ENCODE measurements at places on chromosomes 4 and X.

GRCh38 chr4:38298868-38299713 is 338.9 kb downstream of the PTTG2 start:
- DNase-seq = no peak

- peak; percentile 12 for DNase-seq
These were observed 54.3 kb downstream of the DCTD start for GRCh38 chr4:182862921-182863320.

GRCh38 chrX:120207009-120207605 is 43.5 kb upstream of the ZBTB33 start:
- DNase-seq = no peak

DNA sequence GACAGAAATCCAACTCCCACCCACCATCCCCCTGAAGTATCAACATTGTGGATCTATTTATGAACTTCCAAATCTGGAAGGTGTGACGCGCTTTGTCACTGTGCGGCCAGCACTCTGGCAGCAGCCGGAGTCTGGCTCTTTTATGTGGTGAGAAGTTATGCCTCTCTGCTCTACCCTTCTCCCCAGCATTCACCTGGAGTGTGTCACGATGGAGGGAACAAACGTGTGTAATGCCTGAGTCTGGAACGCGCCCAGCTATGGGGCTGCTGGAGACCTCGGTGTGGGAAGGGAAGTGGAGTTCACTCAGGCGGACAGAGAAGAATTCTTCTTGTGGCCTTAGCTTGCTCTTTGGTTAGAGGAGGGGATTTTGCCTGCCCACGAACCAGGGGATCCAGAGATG is 222.1 kb upstream of the RPL34 start:
- no peak for DNase-seq

DNA sequence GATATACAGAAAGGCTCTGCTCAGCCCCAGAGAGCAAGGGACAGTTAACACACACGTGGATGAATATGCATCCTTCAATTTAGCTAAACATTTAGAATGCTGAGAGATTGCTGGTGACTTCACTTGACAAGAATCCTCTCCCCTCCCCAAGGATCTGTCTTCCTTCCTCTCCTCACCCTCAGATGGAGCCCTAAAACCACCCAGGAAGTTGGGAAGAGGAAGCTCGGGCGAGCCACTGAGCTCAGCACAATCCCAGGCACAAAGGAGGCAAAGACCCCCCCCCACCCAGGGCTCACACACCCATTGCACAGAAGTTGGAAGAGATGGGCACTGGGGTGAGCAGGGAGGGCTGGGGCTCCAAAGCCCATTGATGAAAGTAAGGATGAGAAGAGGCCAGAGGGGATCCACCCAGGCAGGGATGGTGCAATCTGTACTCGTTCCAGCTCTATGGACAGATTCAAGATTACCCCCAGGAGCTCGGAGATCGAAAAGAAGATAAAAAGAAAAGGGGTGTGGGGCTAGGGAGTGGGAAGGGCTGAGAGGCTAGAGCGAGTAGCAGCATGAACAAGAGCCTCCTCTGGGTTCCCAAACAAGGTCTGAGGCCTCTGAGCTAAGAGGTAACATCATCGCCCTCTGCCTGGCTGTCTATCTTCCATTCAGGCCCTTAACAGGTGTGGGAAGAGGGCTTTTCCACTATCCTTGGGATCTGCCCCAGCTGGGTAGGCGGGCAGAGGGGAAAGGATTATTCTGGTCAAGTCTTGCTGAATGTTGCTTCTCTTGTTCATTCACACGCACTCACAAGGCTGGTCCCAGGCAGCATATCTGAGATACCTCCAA is 1.2 kb downstream of the TFE3 start:
- peak; percentile 29 for DNase-seq

- peak; percentile 79 for DNase-seq
These were observed 895 bp downstream of the USP51 start for GRCh38 chrX:55488593-55489313.

GRCh38 chr4:174580597-174580996 is 58.3 kb upstream of the HPGD start:
- DNase-seq = no peak

DNA sequence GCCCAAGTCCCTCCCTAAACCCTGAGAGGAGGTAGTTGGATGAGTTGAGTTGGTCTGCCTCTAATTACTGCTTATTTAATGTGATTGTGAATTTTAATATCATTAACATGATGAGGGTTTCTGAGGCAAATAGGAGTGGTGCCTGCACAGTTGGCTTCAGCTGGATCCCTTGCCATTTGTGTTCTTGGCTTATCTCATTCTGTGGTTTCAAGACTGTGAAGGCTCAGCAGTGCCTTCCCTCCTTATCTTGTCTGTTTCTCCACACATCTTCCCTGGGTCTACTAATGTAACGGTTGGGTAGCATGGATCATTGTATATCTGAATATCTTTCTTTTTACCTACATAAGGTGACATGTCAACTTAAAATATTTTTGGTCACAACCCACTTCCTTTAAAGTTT is 1.6 kb upstream of the SLC10A4 start:
- no peak for DNase-seq

DNA sequence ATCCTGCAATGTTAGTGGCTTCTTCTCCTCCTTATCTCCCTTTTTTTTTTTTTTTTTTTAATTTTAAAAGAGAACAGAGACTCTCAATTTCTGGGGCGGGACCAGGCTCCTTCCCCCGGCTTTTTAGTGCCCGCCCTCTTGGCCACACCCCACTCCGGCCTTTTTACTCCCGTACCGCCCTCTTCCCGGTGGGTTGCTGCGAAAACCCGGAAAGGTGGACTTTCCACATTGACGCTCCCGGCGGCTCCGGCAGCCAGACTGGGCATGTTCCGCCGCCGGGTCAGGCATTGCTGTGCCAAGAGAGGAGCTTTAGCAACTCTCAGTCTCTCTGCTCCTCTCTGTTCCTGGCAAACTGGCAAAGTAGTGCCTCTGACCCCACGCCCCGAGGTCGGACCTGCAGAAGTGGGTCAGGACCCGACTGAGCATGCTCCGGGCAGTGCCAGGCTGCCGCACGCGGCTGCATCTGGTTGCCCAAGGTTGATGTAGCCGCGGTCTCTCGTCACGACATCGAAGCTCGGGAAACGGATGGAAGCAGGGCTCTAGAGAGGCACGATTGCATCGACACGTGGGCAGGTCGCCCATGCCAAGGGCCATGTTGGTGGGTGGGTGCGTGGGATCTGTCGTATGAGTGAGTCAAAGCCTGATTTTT is 1.1 kb upstream of the MFAP3L start:
- peak; percentile 96 for DNase-seq

- no peak for DNase-seq
These were observed 10.4 kb downstream of the JADE3 start for GRCh38 chrX:46922611-46923010.

DNA sequence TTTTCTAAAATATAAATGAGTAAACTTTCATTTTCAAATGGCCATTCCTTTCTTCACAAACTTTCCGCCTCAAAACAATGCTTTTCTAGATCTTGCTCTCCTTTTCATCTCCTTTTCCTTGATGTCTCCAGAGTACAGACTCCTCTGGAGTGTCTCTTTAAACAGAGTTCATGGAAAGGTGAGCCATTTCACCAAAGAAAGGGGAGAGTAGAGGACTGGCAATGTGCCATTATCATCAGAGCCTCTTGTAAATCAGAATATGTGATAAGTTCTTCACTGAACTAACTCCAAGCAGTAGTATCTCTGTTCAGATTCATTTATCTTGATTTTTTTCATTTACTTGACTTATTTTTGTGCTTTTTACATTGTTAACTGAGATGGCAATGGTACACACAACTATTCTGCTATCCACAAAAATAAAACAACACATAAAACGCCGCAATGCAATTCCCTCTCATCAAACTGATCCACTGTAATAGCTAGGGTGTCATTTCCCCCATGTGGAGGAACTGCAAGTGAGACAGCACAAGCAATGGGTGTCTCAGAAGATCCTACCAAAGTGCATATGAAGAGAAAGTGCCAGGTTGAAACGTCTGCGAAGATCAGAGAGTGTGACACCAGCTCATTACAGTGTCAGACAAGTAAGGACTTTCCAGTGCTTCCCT is 125.4 kb downstream of the RASL11B start:
- DNase-seq = no peak

GRCh38 chr4:140367738-140368137 is 5.7 kb upstream of the SCOC start:
- DNase-seq = no peak

- DNase-seq = no peak
These were observed 168.8 kb upstream of the RBPJ start for GRCh38 chr4:26152056-26152455.
